Uterine smooth muscle cell (primary cell): ENCODE measurements at places on chromosomes 12 and 14. TPM values are rescaled to one million over a fixed set of nuclear protein-coding genes. Genes with fewer than 3 reads are reported as not detected.

The VDR gene
- total RNA-seq = 2.7 and 9.2 TPM in 2 replicates

The DCN gene
- total RNA-seq = 87.0 and 193 TPM in 2 replicates

The NTS gene
- 9.1 and 16.2 TPM in 2 replicates for total RNA-seq

The HOXC10 gene
- total RNA-seq = not detected in 2 replicates

The HOTAIR gene
- under 0.01 TPM in 1 of 2 replicates, not detected in the other for total RNA-seq

The E2F7 gene
- total RNA-seq = 26.4 and 32.6 TPM in 2 replicates

The INSM2 gene
- total RNA-seq = not detected in 2 replicates
